ENCODE measurements at places on chromosomes 5 and 9.
A peak's percentile ranks its signal among the peaks of the same experiment; 100 is the strongest.

GRCh38 chr9:18490641-18491370 is 16.9 kb downstream of the ADAMTSL1 start:
- no peak for DNase-seq

GRCh38 chr5:159053216-159053615 is 46.5 kb downstream of the EBF1 start:
- no peak for DNase-seq

DNA sequence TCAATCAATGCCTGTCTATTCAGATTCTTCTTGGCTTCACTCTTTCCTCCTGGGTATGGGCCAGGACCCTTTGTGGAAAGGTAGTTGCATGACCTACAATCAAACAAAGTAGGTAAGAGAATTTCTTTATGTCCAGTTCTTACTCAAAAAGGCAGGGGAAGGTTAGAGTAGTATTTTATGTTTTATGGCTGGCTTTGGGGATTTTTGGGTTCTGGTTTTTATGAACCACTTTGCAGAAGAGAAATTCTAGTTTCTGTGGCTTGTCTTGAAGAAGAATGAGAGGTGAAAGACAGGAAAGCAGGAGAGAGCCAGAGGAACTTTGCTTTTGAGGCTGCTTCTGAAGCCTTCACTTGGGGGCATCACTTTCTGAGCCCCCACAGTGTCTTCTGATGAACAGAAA is 14.7 kb upstream of the CRHBP start:
- DNase-seq: no peak

DNA sequence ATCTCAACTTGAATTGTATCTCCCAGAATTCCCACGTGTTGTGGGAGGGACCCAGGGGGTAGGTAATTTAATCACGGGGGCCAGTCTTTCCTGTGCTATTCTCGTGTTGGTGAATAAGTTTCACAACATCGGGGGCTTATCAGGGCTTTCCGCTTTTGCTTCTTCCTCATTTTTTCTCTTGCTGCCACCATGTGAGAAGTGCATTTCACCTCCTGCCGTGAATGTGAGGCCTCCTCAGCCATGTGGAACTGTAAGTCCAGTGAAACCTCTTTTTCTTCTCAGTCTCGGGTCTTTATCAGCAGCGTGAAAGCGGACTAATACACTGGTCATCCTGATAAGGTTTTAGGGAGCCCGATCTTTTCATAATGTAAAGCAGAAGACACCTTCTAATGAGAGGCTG is 687.0 kb upstream of the FTMT start:
- no peak for DNase-seq

GRCh38 chr5:139701056-139701741 is 53.0 kb downstream of the CXXC5 start:
- DNase-seq: no peak

- no peak for DNase-seq
These were observed 79.2 kb upstream of the UBTD2 start for GRCh38 chr5:172362755-172363154.

- DNase-seq: no peak
These were observed 207.4 kb downstream of the PAPPA start for GRCh38 chr9:116360989-116361388.

DNA sequence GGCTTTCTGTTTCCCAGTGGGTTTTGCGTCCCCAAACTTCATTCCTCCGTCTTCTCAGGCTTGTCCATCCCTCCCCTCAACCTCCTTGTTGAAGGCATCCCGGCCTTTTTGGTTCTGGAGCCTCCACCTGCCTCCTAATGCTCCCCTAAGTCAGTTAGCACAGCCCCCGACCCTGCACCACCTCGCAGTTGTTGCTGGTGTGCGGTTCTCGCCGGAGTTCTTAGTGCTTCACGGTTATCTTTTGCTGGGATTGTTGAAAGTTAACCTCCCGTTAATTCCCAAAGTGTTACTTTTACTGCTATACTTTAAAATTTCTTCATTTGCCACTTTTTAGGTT is 447 bp downstream of the UBLCP1 start:
- DNase-seq: no peak

DNA sequence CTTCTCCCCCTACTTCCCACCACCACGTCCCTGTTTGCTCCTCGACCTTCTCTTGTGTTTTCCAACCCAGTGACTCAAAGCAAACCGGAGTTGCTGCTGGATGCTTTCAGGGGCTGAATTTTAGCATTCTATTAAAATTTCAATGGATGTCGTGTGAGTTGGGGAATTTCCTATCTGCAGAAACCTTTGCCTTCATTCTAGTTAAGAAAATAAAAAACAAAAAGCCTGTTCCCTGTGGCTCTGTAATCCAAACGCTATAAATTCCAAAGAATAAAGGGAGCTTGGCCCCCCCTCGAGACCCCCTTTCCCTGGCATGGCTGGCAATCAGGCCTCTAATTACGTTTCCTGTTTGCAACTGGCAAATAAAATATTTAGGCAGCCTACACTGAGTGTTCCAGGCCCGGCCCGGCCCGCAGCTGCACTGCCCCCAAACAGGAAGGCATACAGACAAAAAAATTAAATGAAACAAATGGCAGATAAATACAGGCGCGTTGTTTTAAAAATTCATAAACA is 139.4 kb upstream of the PPP1R26 start:
- DNase-seq: no peak

DNA sequence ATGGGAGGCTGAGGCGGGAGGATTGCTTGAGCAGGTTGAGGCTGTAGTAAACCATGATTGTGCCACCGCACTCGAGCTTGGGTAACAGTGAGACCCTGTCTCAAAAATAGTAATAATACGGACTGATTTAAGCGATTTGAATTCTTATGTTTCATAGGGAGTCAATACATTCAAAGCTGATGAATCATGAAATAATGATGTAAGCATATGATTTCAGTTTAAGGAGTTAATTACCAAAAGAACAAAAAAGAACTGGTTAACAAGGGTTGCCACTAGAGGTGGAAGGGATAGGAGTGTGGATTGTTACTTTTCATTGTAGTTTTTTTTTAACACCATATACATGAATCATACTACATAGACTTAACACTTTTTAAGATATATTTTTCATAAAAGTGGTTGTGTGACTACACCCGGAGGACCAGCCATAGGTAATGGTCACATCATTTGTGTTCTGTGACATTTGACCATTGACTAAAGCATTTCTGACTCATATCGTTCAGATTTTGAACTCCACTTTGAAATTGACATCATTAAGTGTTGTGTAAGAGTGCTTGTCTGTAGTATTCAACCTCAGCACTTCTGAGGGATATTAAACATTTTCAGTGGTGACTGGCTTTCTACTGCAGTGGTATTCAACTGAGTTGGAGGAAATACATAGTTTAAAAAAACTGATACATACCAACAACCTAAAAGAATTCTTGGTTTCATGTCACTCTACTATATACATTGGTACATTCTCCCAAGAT is 7.0 kb downstream of the TRMT10B start:
- DNase-seq: no peak

DNA sequence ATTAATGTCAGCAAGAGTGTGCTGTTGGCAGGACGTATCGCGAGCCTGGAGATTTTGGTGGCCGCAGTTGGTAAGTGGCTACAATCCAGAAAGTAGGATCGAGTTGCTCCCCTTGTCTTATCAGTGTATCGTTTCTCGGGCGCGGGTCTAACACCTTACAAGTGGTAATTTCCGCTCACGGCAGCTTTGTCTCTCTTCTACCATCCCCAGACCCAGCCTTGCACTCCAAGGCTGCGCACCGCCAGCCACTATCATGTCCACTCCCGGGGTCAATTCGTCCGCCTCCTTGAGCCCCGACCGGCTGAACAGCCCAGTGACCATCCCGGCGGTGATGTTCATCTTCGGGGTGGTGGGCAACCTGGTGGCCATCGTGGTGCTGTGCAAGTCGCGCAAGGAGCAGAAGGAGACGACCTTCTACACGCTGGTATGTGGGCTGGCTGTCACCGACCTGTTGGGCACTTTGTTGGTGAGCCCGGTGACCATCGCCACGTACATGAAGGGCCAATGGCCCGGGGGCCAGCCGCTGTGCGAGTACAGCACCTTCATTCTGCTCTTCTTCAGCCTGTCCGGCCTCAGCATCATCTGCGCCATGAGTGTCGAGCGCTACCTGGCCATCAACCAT is 1.1 kb downstream of the PTGER4 start:
- peak; percentile 43 for DNase-seq

Data from T-helper 1 cell (primary cell).